ENCODE measurements at places on chromosomes 3 and 15.

- DNase-seq = no peak
These were observed 261.3 kb downstream of the RPLP1 start for GRCh38 chr15:69713726-69714559.

DNA sequence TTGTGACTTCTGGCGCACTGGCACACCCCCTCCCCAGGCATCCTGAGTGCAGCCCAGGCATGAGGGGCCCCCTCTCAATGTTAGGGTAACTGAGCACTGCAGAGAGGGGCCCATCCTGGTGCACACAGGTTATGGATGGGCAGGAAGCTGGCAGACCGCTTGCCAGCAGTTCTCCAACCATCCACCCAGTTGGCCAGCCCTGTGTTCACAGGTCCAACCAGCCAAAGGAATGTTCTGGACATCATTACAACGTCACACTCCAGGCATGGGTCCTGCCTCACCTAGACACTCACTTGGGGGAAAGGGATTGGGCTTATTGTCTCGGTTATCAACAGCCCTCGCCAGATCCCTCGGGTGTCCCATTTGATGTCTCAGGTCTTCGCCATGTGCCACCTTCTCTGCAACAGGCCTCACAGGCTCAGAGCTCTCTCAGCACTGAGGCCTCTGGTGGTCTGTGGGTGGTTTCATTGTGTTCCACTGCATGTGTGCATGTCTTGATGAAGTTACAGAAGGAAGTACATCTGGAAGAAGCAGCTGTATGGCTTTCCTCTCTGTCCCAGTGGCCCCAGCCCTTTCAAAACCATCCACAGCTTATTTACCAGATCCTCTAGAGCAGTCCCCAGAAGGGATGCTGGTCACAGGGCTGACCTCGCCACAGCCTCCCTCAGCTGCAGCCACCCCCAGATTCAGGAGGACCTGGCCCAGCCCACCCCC lies 23.7 kb downstream of the ADCY5 start:
- no peak for DNase-seq

- DNase-seq = no peak
These were observed 15.0 kb upstream of the KBTBD8 start for GRCh38 chr3:66983101-66983500.

DNA sequence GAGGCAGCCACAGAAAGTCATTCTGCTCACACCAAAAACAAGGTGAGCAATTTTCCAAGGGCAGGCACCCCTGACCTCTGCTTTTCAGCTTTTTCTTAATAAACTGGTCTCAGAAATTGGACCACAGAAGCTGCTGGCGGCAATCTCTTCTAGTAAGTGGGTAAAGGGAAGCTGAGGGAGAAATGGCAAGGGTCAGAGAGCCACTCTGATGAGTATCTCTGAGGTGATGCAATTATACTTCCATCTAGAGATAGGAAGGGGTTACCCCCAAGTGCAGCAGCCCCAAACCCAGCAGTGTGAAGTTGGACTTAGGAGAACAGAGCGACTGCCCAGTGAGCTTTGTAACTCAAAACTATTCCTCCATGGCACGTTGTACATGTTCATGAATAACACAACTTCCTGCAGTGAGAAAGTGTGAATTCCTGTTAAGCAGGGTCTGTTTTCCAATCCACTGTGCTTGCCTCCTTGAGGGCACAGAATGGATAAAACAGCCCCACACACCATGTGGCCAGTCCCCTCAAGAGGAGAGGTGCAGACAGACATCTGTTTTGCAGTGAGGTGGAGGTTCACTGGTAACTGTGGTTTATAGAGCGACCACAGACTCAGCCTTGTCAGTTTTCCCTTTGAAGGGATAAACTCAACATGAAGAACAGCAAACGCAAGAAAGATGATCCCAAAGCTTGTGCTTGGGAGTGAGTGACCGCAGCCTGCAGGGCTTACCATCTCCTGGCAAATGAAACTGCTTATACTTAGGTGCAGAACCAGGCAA lies 683.4 kb upstream of the CFAP20DC start:
- no peak for DNase-seq
